NCI-H82 (cell line): ENCODE measurements at places on chromosomes 7 and 10.

GRCh38 chr7:33422141-33422540 lies 292.8 kb downstream of the BBS9 start:
- no peak for DNase-seq

GRCh38 chr10:114551636-114551972 lies 106.5 kb downstream of the ABLIM1 start:
- DNase-seq = no peak

GRCh38 chr10:68212721-68213352 lies 19.1 kb downstream of the ATOH7 start:
- peak; percentile 44 for DNase-seq

DNA sequence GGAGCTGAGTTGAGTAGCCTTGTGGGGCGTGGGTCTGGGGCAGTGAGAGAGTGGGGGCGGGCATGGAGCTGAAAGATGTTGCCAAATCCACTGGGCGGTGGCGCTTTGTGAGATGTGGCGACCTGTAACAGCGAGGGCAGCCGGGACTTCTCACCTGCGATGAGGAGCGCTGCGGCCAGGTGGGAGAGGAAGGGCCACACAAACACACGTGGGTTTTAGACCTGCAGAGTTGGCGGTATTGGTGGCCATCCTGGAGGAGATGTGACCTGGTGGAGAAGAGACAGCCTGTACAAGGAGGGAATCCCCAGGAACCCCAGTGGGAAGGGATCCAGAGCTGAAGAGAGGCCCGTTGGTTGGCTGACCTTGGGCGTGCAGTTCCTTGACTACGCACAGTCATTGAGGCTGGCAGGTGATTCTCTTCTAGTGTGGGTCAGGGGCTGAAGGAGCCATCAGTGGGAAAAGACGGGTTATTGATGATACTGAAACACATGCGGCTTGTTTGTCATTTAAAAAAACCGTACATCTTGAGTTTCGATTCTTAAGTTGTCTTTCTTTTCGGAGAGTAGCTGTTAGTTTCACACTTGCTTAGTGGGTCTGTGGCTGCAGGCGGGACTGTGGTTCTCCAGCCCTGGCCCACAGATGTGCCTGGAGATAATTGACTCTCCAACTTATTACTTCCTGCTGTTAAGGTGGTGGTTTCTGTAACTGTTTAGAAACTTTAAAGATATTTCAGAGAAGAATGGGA lies 2.4 kb downstream of the CHST12 start:
- DNase-seq = no peak

DNA sequence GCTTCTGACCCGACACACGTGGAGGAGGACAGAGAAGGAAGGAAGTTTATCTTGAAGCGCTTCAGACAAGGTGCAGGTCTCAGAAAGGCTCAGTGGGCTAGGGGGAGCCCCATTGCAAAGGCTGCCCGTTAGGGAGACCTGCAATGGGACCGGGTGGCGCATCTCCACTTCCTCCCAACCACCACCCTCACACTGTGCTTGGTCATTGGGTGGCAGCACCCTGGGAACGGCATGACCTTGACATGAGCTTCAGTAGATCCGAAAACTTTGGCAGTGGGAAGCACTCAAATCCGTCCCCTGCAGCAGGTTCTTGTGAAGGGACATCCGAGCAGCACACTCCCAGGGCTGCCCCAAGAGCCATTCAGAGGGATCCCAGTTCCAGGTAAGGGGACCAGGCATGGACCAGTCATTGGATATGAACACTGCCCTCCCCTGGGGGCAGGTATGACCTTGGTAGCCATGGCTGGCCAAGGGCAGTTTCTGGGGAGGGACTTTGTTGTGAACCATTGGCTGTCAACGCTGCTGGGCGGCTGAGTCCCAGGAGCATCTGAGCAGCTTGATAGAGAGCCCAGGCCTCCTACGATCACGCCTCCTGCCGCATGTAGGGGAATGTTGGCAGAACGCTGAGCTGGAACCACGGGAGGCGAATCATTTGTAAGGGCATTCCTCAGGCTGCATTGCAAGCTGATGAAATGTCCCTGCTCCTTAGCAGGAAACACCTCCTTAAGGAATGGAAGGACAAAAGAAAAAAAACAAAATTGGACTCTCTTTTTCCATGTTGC lies 31.7 kb downstream of the GALNTL5 start:
- no peak for DNase-seq

GRCh38 chr7:156496865-156497264 lies 143.7 kb upstream of the RNF32 start:
- DNase-seq = no peak

DNA sequence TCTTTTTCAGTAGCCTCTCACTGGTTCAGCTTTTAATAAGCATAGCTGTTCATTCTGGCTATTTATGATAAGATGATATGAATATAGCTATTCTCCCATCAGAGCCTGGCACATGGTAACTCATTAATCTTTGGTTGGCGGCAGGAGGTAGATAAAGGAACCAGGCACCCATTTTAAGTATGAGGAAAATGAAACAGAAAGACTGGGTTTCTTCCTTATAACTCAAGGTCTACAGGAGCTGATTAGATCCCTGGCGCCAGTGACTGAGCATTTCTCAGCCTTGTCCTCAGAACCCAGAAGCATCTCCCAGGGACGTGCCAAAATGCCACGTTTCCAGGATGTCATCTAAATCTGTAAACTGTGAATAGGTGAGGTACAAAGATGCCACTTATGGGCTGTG lies 141.9 kb downstream of the TCF7L2 start:
- DNase-seq = no peak

- DNase-seq = peak; percentile 46
These were observed 798 bp downstream of the ZNF425 start for GRCh38 chr7:149125189-149125862.

GRCh38 chr7:158421361-158421760 lies 166.3 kb downstream of the PTPRN2 start:
- DNase-seq = no peak

DNA sequence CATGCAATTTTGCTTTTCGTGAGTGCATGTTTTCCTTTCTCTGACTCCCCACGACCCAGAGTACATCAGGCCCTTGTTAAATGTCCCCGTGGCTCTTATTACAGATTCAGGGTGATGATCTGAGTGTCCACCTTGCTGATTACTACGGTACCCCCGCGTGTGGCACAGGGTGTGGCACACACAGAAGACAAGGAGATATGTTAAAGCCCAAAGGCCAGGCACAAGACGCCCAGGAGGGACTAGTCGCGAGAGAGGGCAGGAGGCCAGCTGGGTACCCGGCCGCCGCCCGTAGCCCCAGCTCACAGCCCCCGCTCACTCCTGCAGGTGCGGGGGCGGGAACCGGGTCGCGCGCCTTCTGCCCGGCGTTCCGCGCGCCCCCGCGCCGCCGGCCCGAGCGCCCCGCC lies 281 bp upstream of the EXOC6 start:
- no peak for DNase-seq

GRCh38 chr7:106947244-106947728 lies 82.2 kb downstream of the PIK3CG start:
- peak; percentile 75 for DNase-seq

- DNase-seq = no peak
These were observed 41.8 kb upstream of the FAM133B start for GRCh38 chr7:92631850-92632487.

GRCh38 chr7:128869138-128869943 lies 6.7 kb downstream of the ATP6V1F start:
- peak; percentile 71 for DNase-seq

DNA sequence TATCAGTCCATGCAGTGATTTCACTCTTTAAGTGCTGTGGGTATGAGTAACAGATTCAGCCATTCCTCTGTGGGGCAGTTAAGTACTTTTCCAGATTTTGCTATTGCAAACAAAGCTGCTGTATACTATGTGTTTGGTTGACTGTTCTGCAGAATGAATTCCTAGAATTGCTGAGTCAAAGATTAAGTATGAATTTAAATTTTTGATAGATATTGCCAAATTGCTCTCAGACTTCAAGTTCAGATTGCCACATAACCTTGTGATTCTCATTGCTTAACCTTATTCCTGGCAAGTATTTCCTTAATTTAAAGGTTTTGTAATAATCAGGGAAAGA lies 21.6 kb upstream of the SAR1A start:
- no peak for DNase-seq

DNA sequence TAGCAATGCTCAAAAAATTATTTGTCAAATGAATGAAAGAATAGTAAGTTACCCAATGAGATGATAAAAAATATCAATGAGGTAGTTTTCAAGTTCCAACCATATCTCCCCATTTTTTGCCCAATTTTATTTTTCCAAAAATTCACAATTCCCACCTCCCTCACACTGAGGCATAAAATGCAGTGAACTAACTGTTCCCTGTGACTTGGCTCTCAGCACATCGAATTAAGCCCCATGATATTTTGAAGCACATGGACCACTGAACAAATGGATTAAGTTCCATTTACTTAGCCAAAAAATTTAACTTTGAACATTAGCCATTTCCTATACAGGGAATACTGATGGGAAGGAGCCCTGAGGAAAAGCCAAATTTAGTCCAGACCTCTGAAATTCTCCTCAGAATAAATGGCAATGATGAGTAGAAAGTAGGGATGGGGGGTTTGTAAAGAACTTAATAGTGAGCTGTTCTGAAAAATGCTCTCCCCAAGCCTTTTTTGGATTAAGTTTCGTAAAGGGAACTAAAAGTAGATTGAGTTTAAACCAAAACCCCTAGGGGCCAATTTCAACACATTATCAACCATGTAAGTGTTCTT lies 166.3 kb upstream of the GRM3 start:
- DNase-seq = no peak

- DNase-seq = peak; percentile 64
These were observed 473.9 kb downstream of the AUTS2 start for GRCh38 chr7:70072220-70072619.

GRCh38 chr7:156474241-156474743 lies 166.3 kb upstream of the RNF32 start:
- DNase-seq = no peak

DNA sequence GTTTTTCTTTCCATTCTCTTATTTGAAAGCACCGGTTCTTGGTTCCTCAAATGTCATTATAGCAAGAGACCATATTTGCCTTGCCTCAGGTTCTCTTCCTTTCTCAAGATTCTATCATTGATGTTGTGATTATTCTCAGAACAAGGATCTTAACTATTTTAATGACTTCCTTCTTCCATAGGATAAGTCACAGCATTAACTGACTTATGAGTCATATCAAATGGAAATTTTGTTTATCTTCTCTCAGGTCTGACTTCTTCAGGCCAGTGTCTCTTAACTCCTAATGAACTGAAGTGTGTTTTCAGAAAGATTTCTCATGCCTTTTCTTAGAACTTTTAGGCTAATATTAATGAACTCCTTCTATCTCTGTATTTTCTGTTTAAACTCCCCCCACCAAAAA lies 794.6 kb upstream of the LRRN3 start:
- DNase-seq = no peak

DNA sequence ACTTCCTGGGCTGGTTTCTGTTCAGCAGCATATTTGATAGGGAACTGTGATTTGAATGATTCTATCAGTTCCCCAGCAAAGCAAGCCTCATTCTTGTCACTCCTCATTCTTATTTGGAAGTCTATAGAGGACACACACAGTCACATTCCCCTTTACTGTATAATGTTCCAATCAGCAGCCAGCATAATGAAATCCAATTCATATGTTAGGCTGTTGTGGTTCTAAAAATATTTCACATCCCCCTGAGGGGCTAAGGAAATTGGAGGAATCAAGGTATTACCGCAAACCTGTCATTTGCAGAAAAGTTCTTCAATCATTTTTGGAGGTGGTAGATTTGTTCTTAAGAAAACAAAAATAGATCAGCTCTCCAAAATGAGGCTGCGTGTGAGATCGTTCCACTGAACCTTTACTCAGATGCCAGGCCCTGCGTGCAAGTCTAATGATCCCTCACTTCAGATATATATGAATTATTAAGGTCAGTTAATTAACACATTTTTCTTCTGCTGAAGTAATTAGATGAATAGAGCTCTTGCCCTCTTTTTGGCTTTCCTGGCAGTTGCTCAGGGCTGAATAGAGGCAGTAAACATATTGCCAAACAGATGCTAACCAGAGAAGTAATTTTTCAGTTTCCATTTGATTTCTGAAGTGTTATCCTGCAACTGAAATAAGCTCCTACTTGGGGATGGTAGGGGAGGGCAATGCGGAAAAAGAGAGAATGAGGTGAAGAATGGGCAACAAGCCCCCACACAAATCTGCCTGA lies 31.8 kb downstream of the LSMEM1 start:
- no peak for DNase-seq

DNA sequence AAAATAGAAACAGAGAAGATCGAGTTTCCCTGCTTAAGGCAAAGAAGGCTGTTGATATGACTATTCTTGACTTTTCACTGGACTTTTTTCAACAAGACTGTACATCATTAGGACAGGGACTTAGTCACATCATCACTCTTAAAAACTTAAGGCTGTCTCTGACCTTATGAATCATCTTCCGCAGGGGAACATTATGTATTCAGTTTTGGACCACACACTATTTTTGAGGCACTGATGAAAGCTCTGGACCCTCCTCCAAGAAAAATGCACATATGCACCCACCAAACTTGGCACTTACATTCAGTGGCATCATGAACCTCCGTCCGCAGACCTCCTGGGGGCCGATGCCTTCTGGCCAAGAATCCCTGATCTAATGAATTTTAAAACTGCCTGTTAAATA lies 96.4 kb downstream of the CALD1 start:
- DNase-seq = no peak

DNA sequence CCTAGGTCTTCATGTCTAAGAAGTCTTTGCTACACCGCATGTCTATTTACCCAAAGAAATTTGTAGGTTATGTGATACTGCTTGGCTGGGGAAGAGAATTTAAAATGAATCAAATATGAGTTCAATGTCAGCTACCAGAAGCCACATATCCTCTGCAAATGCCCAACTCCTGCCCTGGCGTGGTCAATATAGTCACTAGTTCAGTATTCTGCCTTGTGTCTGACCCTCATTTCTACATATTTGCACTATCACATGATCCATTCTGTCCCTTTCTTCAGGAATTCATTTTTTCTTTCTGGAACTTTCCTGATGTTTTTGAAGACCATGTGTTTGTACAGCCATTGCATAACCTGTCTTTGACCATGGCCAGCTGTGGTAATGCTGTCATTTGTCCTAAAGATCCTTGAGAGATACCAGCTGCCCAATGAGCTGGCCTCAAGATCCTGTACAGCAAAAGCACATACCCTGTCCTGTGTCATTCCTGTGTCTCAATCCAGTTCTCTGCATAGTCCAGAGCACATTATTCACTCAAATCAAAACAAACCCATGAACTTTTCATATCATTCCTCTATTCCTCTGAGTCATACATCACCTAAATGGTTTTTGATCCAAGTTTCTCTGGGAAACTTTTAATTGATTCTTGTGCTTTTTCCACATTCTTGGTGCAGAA lies 524.5 kb downstream of the PARD3 start:
- peak; percentile 22 for DNase-seq
